Vein endothelial cell (primary cell): ENCODE measurements at places on chromosomes 7 and 10. TPM values are rescaled to one million over a fixed set of nuclear protein-coding genes. Genes with fewer than 3 reads are reported as not detected.

The SH2D4B gene
- under 0.01 and 0.10 TPM in 2 replicates for total RNA-seq

The LMTK2 gene
- 17.0 TPM in 2 replicates for total RNA-seq

The SEMA4G gene
- total RNA-seq = 1.9 and 2.9 TPM in 2 replicates

The ADRB1 gene
- 3.0 and 12.4 TPM in 2 replicates for total RNA-seq

The DENND2A gene
- total RNA-seq = under 0.01 and 0.19 TPM in 2 replicates

The HABP2 gene
- under 0.01 TPM in 1 of 2 replicates, not detected in the other for total RNA-seq

The HOXA1 gene
- 0.96 and 1.6 TPM in 2 replicates for total RNA-seq

The ADD3 gene
- total RNA-seq = 126 and 214 TPM in 2 replicates

The SLC37A3 gene
- total RNA-seq = 62.4 and 62.5 TPM in 2 replicates

The C10orf120 gene
- not detected in 2 replicates for total RNA-seq

The CTAGE8 gene
- under 0.01 TPM in 1 of 2 replicates, not detected in the other for total RNA-seq

The CNTNAP2 gene
- total RNA-seq = not detected in 2 replicates

The COL28A1 gene
- not detected in 2 replicates for total RNA-seq

The SPDYE9 gene
- total RNA-seq = not detected in 2 replicates

The TRPV5 gene
- total RNA-seq = 0.10 TPM in 1 of 2 replicates, not detected in the other

The FAM180A gene
- total RNA-seq = not detected in 2 replicates

The PLAC9 gene
- 2.3 and 2.5 TPM in 2 replicates for total RNA-seq

The AEBP1 gene
- 8.9 and 27.4 TPM in 2 replicates for total RNA-seq

The EIF3A gene
- total RNA-seq = 113 and 141 TPM in 2 replicates

The ANXA8 gene
- not detected in 2 replicates for total RNA-seq

The UBE3C gene
- total RNA-seq = 115 and 130 TPM in 2 replicates

The MKI67 gene
- 17.6 and 37.2 TPM in 2 replicates for total RNA-seq

The ALOX5 gene
- total RNA-seq = not detected in 2 replicates

The OR6B1 gene
- total RNA-seq = not detected in 2 replicates

The ADAM8 gene
- total RNA-seq = 0.33 and 0.57 TPM in 2 replicates

The SLC26A3 gene
- not detected in 2 replicates for total RNA-seq
